T-cell (primary cell): ENCODE measurements at places on chromosomes 3 and 15. TPM values are rescaled to one million over a fixed set of nuclear protein-coding genes. Genes with fewer than 3 reads are reported as not detected.

Gene FOXL2NB
- not detected for total RNA-seq

Gene RHCG
- not detected for total RNA-seq

Gene ROBO2
- total RNA-seq = not detected

Gene P2RY1
- not detected for total RNA-seq

Gene PLXNA1
- total RNA-seq = 16.2 TPM

Gene CCDC32
- total RNA-seq = 30.4 TPM

Gene SLC51A
- not detected for total RNA-seq

Gene LYZL4
- total RNA-seq = not detected

Gene MEX3B
- total RNA-seq = 2.0 TPM

Gene GNAT1
- total RNA-seq = not detected

Gene ZNF860
- total RNA-seq = 1.3 TPM

Gene ZNF502
- 4.6 TPM for total RNA-seq

Gene LRRC31
- not detected for total RNA-seq

Gene CEP70
- total RNA-seq = 22.4 TPM

Gene ZNF774
- 0.70 TPM for total RNA-seq

Gene SH3BP5
- total RNA-seq = 41.7 TPM

Gene CDC25A
- 0.82 TPM for total RNA-seq

Gene ARPIN
- 0.03 TPM for total RNA-seq

Gene CHCHD6
- total RNA-seq = 9.7 TPM

Gene CSPG4
- total RNA-seq = not detected

Gene CCR8
- 2.2 TPM for total RNA-seq

Gene PRRT3
- 10.5 TPM for total RNA-seq

Gene RHOV
- total RNA-seq = not detected

Gene TM4SF4
- not detected for total RNA-seq

Gene DPPA4
- 1.5 TPM for total RNA-seq

Gene SERINC4
- not detected for total RNA-seq

Gene WNT5A
- total RNA-seq = 0.16 TPM

Gene ENTPD3
- total RNA-seq = not detected

Gene MST1R
- total RNA-seq = 1.3 TPM

Gene CD96
- 183 TPM for total RNA-seq

Gene RBPMS2
- total RNA-seq = 0.16 TPM

Gene SLC28A2
- total RNA-seq = not detected

Gene RLBP1
- total RNA-seq = not detected

Gene WDR93
- total RNA-seq = not detected

Gene STRIT1
- not detected for total RNA-seq

Gene CCK
- total RNA-seq = not detected

Gene ARHGAP11A
- total RNA-seq = 6.3 TPM

Gene CCDC54
- not detected for total RNA-seq

Gene GRK7
- 0.09 TPM for total RNA-seq

Gene ACSBG1
- total RNA-seq = not detected

Gene KLF15
- total RNA-seq = 0.35 TPM

Gene GXYLT2
- not detected for total RNA-seq

Gene HRH1
- not detected for total RNA-seq

Gene MAGEF1
- total RNA-seq = 16.1 TPM

Gene ACKR2
- not detected for total RNA-seq

Gene TEX55
- total RNA-seq = not detected

Gene ZDHHC23
- 7.2 TPM for total RNA-seq

Gene C15orf39
- total RNA-seq = 29.3 TPM

Gene CPEB1
- 0.33 TPM for total RNA-seq

Gene THAP10
- total RNA-seq = not detected

Gene PFN2
- 12.9 TPM for total RNA-seq

Gene CFAP100
- total RNA-seq = not detected

Gene EOMES
- total RNA-seq = 6.3 TPM

Gene AQP9
- not detected for total RNA-seq

Gene STXBP5L
- not detected for total RNA-seq

Gene RTP4
- 2.1 TPM for total RNA-seq

Gene HTR3E
- not detected for total RNA-seq
